ENCODE measurements at places on chromosomes 3 and 15.

DNA sequence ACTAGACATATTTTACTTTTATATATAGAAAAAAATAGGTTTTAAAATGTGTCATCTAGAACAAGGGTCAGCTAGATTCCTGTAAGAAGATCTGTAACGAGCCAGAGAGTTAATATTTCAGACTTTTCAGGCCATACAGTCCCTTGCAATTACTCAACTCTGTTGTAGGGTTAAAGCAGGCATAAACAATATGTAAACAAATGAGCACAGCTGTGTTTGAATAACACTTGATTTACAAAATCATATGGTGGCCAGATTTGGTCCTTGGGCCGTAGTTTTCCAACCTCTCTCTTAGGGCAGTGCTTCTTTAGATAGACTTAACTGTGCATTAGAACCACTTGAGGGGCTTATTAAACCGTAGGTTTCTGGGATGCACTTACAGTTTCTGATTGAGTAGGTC lies 19.6 kb downstream of the LRRC57 start:
- DNase-seq = no peak

DNA sequence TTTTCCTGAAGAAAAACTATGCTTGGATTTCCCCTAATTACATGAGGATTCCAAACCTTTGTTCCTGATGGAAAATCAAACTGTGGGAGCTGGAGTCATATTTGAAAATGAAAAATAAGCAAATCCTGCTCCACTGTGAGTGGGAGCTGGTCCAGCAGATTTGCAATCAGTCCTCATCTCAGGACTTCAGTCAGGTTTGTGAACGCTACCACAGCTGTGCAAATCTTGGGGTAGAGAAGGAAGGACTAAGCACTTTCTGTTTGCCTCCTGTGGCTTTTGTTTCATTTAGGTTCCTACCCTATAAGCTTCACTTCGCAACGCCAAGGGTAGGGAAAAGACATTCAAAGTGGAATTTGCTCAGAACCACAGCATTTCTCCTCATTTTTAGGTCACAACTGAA lies 238.2 kb downstream of the TUSC7 start:
- DNase-seq = no peak

- no peak for DNase-seq
Measured at GRCh38 chr15:87135109-87135508, 1055.4 kb downstream of the AGBL1 start.

GRCh38 chr15:28114721-28115622 lies 15.9 kb upstream of the OCA2 start:
- DNase-seq = no peak

DNA sequence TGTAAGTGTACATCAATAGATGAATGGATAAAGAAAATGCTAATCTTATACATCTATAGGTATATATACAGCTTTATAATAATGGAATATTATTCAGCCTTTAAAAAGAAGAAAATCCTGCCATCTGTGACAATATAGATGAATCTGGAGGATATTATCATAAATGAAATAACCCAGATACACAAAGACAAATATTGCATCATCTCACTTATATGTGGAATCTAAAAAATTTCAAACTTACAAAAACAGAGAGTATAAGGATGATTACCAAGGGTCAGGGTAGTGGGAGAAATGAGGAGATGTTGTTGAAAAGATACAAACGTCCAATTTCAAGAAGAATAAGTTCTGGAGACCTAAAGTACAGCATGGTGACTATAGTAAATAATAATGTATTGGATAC lies 85.4 kb upstream of the AGTR1 start:
- DNase-seq = no peak
